ENCODE measurements at places on chromosomes 3 and 15.

- DNase-seq = no peak
Measured at GRCh38 chr3:43905157-43905556, 214.4 kb downstream of the ABHD5 start.

DNA sequence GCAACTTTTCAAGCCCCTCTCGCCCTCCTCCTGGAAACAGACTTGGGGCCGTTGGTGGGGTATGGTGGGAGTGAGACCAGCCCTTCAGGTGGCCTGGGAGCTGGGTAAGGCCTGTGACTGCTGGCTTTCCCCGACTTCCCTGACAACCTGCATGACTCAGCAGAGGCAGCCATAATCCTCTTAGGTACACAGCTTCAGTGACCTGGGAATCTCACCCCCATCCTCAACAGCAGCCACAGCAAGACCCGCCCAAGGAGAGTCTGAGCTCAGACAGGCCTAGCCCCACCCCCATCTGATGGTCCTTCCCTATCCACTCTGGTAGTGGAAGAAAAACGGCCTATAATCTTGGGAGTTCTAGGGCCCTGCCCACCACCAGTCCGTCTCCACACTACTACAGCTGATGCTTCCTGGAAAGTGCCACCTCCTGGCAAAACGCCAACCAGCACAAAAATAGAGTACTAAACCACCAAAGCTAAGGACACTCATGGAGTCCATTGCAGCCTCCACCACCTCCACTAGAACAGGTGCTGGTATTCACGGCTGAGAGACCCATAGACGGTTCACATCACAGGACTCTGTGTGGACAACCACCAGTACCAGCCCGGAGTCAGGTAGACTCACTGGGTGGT is 13.1 kb upstream of the SLC27A2 start:
- no peak for DNase-seq

- no peak for DNase-seq
Measured at GRCh38 chr15:56088389-56088788, 95.0 kb upstream of the NEDD4 start.

- DNase-seq = no peak
Measured at GRCh38 chr3:171883893-171884279, 40.7 kb downstream of the TMEM212 start.
